ENCODE measurements at places on chromosomes 16 and 17. TPM values are rescaled to one million over a fixed set of nuclear protein-coding genes. Genes with fewer than 3 reads are reported as not detected.

DNA sequence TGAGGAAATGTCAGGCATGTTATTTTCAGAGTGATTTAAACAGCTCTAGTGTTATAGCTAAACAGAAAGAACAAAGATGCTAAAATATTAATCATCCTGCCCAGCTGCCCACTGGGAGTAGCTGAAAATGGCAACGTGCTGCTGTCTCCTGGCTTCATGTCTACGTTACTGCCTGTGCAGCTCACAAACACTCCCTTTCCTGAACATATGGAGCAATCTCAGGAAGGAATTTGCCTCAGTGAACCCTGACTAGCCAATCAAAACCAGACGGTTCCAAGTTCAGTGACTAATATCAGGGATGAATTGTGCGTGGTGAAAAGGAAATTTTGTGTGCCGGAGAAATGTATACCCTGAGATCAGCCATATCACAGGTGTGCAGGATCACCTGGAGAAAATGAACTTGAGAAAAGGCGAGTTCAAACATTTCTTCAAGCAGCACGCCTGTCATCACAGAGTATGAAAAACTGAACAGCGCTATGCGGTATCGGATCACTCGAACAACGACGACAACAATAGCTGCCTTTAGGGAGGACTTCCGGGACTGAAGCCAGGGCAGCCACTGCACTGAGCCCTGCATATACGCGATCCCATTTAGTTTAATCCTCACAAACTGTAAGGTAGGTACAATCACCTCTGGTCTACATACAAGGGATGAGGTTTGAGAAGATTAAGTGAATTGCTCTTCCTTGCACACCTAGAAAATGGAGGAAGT is 110.3 kb downstream of the STX8 start:
- DNase-seq = no peak

- DNase-seq = peak; percentile 59
Measured at GRCh38 chr17:27762527-27763305, 37.6 kb downstream of the NOS2 start.

Gene GALR2
- not detected for polyA plus RNA-seq

DNA sequence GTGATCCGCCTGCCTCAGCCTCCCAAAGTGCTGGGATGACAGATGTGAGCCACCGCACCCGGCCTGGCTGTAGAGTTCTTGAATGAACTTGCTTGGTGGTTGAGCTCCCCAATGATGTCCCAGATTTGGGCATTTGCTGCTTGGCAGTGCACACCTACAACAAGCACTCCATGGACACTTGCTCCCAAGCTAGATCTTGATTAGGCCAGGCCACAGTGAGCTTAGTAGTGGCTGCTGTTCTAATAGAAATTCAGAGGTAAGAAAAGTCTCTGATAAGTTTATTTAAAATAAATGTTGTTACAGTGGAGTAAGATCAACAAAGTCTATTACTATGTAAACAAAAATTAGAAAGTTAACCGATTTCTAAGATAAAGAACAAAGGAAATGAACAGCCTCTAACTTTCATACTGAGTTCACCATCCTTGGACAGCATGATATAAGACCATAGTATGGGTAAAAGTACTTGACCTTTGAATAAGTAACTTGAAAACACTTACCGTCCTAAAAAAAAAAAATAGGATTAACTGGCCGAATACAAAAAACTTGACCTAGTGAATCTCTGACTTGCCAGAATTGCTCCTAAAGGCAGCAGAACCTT is 951 bp downstream of the TMED6 start:
- DNase-seq = no peak

GRCh38 chr17:50149417-50150353 is 792 bp downstream of the PPP1R9B start:
- peak; percentile 87 for DNase-seq

- DNase-seq = no peak
Measured at GRCh38 chr17:78241277-78242023, 10.0 kb downstream of the TMEM235 start.

- no peak for DNase-seq
Measured at GRCh38 chr16:10571354-10571753, 9.0 kb downstream of the EMP2 start.

GRCh38 chr17:8069587-8069860 is 18.0 kb downstream of the ALOX12B start:
- no peak for DNase-seq

GRCh38 chr16:88597856-88598491 is 27.8 kb downstream of the ZC3H18 start:
- no peak for DNase-seq

GRCh38 chr17:36717088-36717487 is 115.7 kb downstream of the MRM1 start:
- DNase-seq = no peak

- peak; percentile 51 for DNase-seq
Measured at GRCh38 chr16:70594569-70594968, 51.8 kb upstream of the IL34 start.

Gene DNAAF8
- polyA plus RNA-seq = 1.3 TPM

DNA sequence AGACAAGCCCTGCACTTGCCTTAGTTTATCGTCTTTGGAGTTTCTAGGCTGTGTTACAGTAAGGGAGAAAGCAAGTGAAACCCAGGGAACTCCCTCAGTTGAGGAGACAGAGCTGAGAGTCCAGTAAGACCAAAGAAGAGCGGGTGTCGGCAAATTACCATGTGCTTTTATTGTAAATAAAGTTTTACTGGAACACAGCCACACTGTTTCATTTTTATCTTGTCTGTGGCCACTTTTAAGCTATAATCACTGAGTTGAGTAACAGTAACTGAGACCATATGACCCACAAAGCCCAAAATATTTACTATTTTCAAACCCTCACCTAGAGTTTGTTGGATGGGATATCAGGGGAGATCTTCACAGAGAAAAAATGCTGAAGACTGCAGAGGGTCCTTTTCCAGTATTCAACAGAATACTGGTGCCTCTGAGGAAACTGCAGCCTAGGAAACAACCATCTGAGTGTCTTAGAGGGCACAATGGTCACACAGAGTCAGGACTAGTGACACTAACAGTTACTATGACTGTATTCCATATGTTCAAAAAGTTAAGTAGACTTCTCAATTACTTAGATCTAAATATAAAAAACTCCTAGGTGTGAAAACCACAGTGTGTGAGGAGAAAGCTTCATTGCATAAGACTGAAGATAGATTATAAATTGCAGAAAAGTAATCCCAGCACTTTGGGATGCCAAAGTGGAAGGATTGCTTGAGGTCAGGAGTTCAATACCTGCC is 351.1 kb upstream of the TBX2 start:
- no peak for DNase-seq

Gene CBFA2T3
- 7.3 TPM for polyA plus RNA-seq

DNA sequence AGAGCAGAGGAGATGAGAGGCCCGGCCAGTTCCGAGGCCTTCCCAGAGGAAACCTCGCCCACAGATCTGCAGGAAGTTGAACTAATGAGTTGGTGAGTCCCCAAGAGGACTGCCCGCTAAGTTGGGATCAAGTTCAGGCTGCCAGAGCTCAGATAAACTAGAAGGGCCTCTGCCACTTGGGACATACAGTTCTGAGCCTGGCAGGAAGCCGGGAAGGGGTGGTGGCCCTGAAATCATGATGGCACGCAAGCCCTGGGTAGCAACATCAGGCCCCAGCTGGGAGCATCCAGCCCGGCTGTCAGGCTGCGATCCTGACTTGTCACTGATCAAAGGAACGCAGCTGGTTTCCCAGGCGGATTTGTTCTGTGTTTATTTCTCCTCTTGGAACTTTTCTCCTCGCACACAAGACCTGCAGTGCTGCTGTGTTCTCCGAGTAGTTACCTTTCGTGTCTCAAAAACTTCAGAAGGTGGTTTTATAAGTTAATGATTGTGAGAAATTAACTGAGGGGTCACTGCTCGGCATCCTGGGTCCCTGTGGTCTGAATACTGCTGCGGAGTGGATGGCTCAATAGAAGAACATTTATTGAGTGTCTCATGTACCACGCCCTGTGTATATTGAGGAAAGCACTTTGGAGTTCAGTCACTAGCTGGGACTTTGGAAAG is 8.0 kb upstream of the WFDC1 start:
- DNase-seq = peak; percentile 88

DNA sequence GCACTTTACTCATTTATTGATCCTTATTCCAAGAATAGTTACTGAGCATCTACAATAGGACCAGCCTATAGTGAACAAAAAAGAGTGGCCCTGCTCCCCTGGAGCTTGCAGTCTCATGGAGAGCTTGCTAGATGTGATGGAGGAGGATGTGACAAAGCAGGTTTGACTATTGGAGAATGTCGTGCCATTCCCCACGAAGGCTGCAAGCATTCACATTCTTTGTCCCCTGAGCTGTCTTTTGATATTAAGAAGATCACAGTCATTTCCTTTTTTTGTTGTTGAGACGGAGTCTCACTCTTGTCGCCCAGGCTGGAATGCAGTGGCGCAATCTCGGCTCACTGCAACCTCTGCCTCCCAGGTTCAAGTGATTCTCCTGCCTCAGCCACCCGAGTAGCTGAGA is 115.0 kb upstream of the ADAMTS18 start:
- no peak for DNase-seq

All from right cardiac atrium (tissue), 5 donors.